ENCODE measurements at places on chromosomes 4 and X.

- H3K27me3 ChIP-seq, result no peaks in the 10 kb centered on the region
- H3K4me3 ChIP-seq, result no peak overlapping the region
- H3K4me1 ChIP-seq, result no peaks in the 10 kb centered on the region
- no peaks in the 10 kb centered on the region for H3K36me3 ChIP-seq
- no peak overlapping the region for H3K27ac ChIP-seq
- DNase-seq, result peak; percentile 21
These were observed 172.8 kb downstream of the ANTXR2 start for GRCh38 chr4:79900182-79900581.

DNA sequence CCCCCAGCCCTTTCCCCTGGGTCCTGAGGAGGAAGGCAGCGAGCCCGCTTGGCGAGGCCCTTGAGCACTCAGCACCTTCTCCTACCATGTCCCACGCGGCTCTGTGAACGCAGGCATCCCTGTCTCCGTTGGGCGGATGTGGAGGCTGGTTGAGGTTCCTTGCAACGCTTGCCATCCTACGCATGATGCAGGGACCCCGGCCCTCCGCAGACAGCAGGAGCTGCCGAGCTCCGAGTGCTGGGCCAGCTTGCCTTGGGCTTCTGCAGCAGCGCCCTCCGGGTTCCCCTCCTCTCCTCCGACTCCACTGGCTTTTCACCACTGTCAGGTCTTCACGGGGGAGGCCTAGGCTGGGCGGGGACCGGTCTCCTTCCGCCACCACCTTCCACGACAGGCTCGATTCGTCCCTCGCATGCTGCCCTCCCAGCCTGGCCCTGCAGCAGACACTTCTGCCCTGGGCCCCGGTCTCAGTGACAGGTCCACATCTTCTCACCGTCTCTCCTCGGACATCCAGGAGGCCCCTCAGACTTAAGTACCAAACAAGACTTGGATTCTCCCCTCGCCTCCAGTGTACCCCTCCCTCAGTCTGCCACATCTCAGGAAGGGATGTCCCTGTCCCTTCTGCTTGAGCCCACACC is 67.6 kb upstream of the HGFAC start:
- no peaks in the 10 kb centered on the region for H3K27me3 ChIP-seq
- H3K4me3 ChIP-seq, result no peak overlapping the region
- peaks cover 21% of the 10 kb centered on the region for H3K4me1 ChIP-seq
- H3K27ac ChIP-seq, result no peak overlapping the region
- no peaks in the 10 kb centered on the region for H3K36me3 ChIP-seq

DNA sequence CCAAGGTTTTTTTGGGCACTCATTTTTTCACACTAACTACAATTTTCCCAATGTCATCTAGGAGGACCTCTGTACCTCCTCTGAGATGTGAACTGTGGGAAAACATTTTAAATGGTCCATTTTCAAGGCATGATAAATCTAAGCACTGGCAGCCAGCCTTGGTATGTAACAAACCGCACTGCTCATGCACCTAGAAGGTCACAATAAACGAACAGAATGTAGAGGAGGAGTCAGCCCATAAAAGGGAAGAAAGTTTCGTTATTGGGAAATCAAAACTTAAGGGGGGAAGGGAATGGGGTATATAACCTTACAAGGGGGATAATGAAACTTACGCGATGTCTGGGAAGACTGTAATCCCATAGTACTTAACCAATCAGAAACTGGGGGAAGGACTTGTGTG is 16.4 kb downstream of the COX18 start:
- no peak overlapping the region for H3K4me3 ChIP-seq
- H3K36me3 ChIP-seq, result peaks cover 25% of the 10 kb centered on the region
- no peak overlapping the region for H3K27ac ChIP-seq
- no peaks in the 10 kb centered on the region for H3K27me3 ChIP-seq
- H3K4me1 ChIP-seq, result no peaks in the 10 kb centered on the region

DNA sequence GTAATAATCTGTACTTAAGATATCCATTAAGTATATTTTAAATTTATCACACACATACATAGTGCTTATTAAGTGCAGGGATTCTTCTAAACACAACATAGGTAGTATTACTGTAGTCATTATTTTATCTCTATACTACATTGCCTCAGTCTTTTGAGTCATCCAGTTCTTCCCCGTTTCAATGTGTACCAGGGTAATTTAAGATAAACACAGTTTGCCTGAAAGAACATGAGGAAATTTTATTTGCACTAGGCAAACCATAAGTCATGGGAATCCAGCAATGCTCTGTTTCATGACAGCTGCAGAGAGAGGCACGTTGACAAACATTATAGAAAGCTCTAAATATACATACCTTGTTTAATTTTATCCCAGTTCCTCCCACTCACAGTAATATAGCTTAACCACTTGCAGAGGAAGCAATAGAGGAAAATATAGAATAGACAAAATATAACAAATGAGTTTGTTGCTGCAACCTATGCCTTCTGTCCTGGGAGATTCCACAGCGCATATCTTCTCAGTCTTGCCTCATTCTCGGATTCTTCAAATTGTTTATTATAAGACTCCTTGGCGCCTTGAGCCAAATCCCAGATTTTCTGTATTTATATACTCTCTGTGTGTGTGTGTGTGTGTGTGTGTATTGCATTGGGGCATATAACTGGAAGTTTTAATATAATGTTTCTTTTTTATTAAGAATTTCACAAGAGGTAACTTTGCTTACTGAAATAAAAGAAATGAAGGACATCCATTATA is 258.6 kb downstream of the FAM133A start:
- H3K27me3 ChIP-seq, result no peaks in the 10 kb centered on the region
- no peak overlapping the region for H3K4me3 ChIP-seq
- H3K36me3 ChIP-seq, result no peaks in the 10 kb centered on the region

GRCh38 chr4:73944061-73944875 is 37.6 kb downstream of the PF4 start:
- no peaks in the 10 kb centered on the region for H3K36me3 ChIP-seq
- H3K27ac ChIP-seq, result no peak overlapping the region
- peak; percentile 73 for DNase-seq
- peaks cover 2% of the 10 kb centered on the region for H3K4me1 ChIP-seq
- H3K27me3 ChIP-seq, result peaks cover 25% of the 10 kb centered on the region
- H3K4me3 ChIP-seq, result peak overlapping the region; percentile 66

- H3K36me3 ChIP-seq, result no peaks in the 10 kb centered on the region
- no peaks in the 10 kb centered on the region for H3K27me3 ChIP-seq
- H3K4me3 ChIP-seq, result no peak overlapping the region
- H3K4me1 ChIP-seq, result peaks cover 3% of the 10 kb centered on the region
- DNase-seq, result no peak
- H3K27ac ChIP-seq, result no peak overlapping the region
These were observed 10.3 kb downstream of the ADH6 start for GRCh38 chr4:99208719-99209075.

GRCh38 chr4:173014113-173014558 is 154.5 kb upstream of the GALNT7 start:
- H3K27ac ChIP-seq, result no peak overlapping the region
- H3K4me1 ChIP-seq, result peaks cover 9% of the 10 kb centered on the region
- H3K36me3 ChIP-seq, result no peaks in the 10 kb centered on the region

DNA sequence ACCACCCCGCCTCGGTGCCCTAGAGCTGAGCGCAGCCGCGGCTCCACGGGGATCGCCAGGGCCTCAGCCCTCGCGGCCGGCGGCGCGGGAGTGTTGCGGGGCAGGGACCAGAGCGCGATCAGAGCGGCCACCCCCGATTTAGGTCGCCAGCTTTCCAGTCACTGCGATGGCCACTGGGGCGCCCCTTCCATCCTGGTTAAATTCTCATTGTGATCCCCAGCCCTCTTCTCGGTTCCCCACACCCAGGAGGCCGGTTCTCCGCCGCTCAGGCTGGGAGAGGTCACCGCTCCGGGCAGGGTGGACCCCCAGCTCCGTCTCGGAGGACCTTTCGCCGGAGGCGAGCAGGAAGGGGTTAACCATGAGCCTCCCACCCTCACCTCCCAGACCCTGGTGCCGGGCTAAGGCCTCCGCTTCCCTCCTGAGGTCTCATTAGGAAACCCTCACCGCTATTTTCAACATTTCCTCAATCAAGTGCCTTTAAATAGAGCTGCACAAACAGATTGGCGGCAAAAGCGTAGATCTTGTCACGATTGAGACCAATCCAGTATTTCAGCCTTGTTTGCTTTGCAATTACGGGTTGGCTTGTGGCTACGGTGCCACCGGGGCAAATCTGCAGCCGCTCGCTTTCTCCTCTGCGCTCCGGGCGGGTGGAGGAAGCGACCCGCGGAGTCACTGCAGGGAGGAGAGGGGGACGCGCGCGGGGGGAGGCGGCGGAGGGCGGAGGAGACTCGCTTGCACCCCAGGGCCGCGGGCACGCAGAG is 8.3 kb upstream of the HAND2 start:
- DNase-seq, result peak; percentile 74
- no peak overlapping the region for H3K27ac ChIP-seq
- H3K27me3 ChIP-seq, result peaks cover 85% of the 10 kb centered on the region
- no peaks in the 10 kb centered on the region for H3K36me3 ChIP-seq

Measured in osteoblast (primary cell).